Right ventricle myocardium inferior (tissue), 1 donor: ENCODE measurements at places on chromosomes 5 and 9.

DNA sequence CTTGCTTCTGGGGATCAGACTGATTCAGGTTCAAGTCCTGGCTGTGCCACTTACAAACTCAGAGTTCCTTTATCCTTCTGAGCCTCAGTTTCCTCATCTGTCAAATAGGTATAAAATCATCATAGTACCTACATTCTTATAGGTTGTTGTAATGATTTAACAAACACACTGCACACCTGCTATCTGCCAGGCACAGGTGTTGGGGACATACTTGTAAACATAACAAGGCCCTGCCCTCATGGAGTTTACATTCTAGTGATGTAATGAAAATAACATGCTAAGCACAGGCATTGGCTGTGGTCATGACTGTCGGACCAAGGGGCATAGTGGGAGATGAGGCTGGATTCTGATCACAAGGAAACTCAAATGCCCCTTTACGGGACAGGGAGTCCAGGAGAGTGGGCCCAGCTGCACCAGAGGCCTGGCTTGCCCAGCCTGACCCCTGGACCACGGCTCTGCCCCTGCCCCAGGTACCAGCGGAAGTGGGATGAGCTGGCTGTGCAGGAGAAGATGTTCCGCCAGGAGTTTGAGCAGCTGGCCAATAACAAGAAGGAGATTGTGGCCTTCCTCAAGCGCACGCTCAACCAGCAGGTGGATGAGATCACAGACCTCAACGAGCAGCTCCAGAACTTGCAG is 2.3 kb downstream of the CFAP157 start:
- DNase-seq: no peak

DNA sequence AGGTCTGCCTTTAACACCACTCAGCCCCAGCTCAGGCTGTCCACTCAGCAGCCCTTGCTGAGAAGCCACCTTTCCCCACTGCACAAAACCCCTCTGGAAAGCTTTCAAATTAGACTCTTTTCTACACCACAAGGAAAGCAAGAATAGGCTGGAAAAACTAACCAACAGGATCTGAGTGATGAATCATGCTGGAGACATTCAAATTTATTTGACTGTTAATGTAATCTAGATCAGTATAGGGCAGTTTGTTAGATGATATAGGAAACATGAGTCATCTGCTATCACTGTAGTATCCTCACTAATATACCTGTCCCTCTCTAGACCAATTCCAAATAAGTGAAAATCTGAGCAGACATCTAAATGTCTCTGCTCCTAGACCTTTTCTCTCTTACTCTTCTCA is 127.8 kb upstream of the PAM start:
- DNase-seq: no peak

GRCh38 chr5:146732962-146733361 is 145.6 kb downstream of the PPP2R2B start:
- no peak for DNase-seq

- DNase-seq: no peak
Measured at GRCh38 chr5:50325237-50325832, 115.8 kb downstream of the EMB start.

DNA sequence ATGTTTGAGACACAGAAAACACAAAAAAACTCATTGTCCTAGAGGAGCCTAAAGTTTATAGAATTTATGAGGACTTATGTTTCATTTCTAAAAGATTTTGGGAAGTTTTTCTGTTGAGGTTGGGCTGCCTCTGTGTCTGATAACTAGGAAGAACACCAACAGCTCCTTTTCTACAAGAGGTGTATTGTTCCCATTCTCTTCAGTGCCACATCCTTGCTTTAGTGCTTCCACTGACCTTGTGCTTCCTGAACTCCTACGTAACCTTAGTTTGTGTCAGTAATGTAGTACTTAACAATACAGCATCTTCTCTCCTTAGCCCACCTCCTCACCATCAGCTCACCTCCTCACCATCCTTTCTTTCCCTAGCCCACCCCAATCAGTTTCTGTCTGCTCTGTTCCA is 117.3 kb upstream of the TNC start:
- DNase-seq: no peak

GRCh38 chr9:36433386-36433785 is 33.3 kb upstream of the RNF38 start:
- no peak for DNase-seq

DNA sequence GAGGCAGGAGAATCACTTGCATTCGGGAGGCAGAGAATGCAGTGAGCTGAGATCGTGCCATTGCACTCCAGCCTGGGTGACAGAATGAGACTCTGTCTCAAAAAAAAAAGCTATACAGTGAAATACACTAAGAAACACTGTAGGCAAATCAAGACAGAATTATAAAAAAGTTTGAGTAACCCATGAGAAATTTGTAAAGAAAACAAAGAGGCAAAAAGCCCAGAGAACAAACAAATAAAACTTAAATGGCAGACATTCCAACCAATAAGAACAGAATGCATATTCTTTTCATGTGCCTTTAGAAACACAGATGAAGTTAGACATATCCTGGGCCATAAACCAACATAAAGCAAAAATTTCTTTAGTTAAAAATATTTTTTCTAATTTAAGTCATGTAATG is 30.6 kb downstream of the ZNF169 start:
- no peak for DNase-seq

GRCh38 chr5:88393716-88394535 is 125.3 kb upstream of the TMEM161B start:
- DNase-seq: no peak
